Fibroblast of skin of left quadriceps (primary cell): ENCODE measurements at places on chromosomes 16 and 17.

DNA sequence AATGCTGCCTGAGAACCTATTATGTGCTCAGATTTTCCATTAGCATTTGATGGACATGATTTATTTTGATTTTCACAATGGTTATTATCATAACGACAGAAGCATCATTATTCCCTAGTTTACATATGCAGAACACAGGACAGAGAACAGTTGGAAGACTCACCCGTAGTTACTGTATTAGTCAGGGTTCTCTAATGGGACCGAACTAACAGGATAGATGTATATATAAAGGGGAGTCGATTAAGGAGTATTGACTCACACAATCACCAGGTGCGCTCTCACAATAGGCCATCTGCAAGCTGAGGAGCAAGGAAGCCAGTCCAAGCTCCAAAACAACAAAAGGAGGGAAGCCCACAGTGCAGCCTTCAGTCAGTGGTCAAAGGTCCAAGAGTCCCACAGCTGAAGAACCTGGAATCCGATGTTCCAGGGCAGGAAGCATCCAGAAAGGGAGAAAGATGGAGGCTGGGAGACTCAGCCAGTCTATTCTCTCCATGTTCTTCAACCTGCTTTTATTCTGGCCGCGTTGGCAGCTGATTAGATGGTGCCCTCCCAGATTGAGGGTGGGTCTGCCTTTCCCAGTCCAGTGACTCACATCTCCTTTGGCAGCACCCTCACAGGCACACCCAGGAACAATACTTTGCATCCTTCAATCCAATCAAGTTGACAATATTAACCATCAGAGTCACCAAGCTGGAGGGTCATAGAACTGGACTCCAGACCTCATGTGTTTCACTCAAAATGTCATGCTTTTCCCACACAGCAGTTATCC lies 92.7 kb upstream of the XYLT1 start:
- no peak for DNase-seq

DNA sequence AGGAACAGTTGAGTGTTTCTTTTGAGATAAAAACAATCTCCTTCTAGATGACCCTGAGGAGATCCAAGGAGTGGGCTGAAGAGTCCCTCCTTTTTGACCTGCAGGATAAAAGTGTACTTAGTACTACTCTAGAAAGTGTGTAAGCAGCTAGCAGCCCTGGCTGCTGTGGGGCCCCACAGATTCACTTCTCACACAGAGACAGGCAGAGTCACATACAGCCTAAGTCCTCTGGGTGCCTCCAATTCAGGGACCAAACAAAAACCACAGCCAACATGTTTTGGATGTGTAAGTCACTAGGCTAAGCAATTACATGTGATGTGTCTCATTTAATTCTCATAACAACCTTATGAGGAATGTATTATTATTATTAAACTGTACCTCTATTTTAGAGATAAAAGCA lies 97.1 kb downstream of the TMEM100 start:
- no peak for DNase-seq

- DNase-seq = peak; percentile 62
Observed at GRCh38 chr16:87465306-87465705, 27.5 kb downstream of the ZCCHC14 start.

GRCh38 chr16:67767953-67768352 lies 38.4 kb downstream of the RANBP10 start:
- no peak for DNase-seq

GRCh38 chr17:56850591-56850990 lies 16.6 kb downstream of the DGKE start:
- no peak for DNase-seq

DNA sequence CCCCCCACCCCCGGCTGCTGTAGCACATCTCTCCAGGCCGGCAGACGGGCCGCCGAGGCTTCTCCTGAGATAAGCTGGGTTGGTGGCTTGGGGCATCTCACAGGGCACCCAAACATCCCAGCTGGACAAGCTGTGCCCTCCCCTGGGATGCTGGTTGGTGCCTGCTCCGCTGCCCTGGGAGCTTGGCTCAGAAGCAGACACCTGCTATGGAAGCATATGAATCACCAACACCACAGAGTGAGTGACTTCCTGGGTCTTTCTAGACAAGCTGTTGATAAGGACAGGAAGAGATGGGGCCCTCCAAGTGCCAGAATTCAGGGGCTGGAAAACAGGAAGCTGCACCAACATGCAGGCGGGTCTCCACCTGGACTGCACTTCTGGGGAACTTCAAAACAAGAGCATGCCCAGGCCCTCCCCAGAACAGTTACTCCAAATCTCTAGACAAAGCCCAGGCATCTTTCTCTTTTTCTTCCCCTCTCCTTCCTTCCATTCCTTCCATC lies 13.7 kb downstream of the C16orf95 start:
- DNase-seq = no peak

DNA sequence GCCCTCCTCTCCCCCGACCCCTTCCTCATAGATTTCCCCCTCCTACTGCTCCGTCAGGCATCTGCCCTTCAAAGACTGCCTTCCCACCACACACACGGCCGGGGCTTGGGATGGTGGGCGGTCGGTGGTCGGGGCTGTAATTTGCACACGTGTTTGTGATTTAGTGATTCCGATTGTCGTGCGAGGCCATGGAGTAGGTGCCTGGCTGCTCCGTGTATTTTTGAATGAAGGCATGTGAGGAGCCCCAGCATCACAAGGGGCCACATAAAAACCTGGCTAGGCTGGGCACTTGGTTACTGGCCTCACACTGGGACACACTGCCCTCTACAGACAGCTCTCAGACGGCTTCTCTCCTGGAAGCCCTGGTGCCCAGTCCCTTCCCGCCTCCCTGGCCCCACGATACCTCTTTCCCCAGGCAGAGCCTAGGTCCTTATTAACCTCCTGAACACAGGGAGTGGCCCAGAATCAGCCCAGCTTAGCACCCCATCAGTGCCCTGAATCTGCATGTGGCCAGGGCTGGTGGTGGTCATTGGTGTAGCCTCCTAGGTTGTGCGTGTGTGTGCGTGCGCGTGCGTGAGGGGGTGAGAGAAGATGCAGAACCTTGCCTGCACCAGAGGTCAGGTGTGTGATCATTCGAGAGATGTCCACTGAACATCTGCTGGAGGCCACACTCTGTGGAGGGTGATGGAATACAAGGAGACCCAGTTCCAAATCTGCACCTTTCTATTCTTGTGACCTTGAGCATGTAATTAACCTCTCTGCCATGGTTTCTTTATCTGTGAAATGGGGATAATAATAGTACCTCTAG lies 1.3 kb upstream of the SOCS1 start:
- peak; percentile 49 for DNase-seq

DNA sequence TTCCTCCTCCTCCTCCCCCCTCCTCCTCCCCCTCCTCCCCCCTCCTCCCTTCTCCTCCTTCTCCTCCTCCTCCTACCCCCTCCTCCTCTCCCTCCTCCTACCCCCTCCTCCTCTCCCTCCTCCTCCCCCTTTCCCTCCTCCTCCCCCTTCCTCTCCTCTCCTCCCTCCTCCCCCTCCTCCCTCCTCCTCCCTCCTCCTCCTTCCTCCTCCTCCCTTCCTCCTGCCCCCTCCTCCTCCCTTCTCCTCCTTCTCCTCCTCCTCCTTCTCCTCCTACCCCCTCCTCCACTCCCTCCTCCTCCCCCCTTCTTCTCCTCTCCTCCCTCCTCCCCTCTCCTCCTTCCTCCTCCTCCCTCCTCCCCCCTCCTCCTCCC lies 6.6 kb upstream of the PDP2 start:
- DNase-seq = no peak

GRCh38 chr17:44350733-44351226 lies 5.7 kb downstream of the GRN start:
- no peak for DNase-seq

GRCh38 chr17:9350080-9350479 lies 225.5 kb downstream of the STX8 start:
- peak; percentile 88 for DNase-seq

GRCh38 chr17:17628388-17629008 lies 37.0 kb upstream of the PEMT start:
- DNase-seq = no peak

DNA sequence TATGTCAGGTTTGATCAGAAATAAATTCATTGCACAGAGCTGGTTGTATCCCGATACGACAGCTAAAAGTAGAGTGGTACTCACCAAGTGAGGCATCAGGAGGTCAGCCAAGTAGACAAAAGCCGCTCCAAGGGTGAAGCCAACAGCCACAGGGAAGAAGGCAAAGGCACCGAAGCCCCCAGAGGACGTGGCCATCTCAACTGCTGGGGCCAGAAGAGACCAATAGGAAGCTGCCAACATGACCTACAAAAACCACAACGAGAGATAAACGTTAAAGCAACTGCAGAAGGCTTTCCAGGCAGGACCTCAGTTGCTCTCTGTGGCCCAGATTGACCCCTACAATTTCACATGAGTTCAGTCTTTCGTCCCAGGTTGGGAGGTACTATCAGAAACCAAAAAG lies 61.0 kb downstream of the SLC39A11 start:
- no peak for DNase-seq

DNA sequence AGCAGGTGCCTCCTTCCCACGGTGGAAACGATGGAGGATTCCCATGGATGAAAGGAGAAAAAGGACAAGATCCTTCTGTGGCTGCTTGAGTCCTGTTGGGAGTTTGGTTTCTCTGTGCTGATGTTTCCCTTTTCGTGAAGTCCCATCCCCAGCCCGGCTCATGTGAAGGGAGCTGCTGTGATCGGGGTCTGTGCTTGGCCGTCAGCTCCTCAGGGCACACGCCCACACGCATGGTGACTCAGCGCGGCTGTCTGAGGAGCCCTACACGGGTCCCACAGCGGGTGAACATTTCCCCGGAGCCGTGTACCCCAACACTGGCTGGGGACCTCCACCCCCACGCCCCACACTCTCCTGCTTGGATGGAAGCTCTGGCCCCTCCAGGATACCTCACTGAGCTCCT lies 44.5 kb upstream of the SSTR5 start:
- no peak for DNase-seq

GRCh38 chr17:44919885-44920564 lies 4.7 kb upstream of the GFAP start:
- DNase-seq = peak; percentile 42

GRCh38 chr17:16878606-16879005 lies 93.3 kb downstream of the TNFRSF13B start:
- DNase-seq = no peak

DNA sequence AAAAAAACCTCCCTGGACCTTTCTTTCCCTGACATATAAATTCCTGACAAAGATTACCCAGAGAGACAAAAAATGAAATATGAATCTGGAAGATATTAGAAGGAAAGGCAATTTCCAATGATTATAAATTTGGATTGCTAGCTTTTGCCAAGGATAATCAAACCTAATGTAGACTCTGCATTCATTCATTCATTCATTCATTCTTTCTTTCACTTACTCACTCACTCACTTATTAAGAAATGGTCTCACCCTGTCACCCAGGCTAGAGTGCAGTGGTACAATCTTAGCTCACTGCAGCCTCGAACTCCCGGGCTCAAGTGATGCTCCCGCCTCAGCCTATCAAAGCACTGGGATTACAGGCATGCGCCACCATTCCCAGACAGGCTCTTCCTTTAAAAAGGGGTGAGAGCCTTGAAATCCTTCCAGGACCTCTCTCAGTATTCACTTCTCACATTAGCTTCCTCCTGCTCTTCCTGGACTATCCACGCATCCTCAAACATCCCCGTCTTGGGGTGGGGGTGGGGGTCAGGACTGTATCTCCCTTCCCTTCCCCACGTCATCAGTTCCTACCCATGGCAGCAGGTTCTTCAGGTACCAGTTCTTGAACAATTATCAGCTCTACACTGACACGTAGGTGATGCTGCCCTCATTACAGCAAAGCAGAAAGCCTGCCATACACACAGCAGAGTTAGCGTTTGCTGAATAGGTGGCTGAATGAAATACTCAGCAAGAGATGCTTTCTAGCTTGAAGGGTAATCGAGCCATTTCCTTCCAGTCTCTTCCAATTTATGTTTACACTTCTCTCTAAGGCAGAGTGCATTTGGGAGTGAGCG lies 19.8 kb downstream of the PRPSAP1 start:
- no peak for DNase-seq

DNA sequence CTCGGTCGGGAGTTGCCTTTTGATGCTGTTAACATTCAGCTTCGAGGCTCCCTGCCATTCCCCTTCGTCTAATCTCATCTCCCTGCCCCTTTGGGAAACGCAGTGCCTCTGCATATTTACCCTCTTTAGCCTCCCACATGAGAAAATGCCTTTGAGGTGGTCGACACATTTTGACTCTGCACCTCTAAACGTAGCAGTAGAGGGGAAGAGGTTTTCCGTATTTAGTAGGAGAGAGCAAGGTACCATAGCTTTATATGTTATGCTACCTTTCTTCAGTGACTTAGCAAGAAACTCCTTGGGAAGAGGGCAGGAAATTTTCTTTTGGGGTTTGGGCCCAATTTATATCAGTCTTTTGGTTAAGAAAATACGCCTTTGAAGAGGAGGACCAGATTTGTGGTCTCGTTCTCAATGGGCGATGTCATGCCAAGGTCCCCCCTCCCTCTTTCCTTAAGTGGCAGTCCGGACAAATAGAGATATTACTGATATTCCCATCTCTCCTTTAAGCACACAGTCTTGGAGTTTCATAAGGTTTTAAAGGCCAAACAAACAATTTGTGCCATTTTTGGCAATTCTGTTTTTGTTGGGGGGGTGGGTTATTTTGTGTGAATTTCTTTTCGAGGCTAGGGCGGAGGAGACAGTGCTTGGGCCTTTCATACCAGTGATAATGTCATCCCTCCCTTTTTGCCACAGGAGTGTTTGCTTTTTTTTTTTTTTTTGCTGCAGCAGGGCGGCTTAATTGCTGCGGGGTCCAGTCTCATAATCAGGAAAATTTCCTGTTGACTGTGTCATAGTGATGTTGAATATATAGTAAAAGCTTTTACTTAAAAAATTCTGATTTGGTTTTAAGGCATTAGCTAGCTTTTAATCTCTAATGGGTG lies 1.5 kb downstream of the PAFAH1B1 start:
- DNase-seq = no peak

GRCh38 chr17:67258821-67259468 lies 13.9 kb upstream of the HELZ start:
- DNase-seq = no peak

- no peak for DNase-seq
Observed at GRCh38 chr16:84741340-84741830, 41.6 kb downstream of the USP10 start.

DNA sequence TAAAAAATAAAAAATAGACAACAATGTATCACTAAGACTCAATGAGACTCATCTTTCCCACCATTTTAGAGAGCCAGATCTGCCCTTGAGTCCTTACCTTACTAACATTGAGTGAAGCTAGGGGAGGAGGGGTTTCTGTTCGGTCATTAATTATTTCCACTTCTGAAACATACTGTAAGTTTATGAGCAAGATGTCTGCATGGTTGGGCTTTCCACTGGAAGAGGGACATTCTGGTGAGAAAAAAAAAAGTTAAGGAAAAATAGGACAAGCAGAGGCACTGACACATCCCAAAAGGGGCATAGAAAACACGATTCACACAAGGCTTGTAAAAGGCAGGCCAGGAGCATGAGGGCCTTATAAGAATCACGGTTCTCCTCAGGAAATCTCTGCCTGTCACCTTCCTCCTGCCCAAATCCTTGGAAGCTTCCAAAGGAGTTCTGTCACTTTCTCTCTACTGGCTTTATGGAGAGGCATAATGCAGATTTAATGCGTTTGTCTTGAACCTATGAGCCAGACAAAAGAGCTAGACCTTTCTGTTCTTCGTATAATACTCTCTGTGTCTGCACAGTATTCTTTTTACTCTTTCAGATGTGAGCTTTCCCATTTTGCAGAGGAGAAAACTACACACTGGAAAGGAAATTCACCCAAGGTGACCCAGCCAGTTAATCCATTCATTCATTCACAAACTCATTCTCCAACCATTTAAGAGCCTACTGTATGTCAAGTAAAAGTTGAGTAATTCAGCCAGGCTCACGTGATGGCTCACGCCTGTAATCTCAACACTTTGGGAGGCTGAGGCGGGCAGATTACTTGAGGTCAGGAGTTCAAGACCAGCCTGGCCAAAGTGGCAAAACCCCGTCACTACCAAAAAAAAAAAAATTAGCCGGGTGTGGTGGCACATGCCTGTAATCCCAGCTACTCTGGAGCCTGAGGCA lies 2.5 kb downstream of the LSM12 start:
- no peak for DNase-seq
